ENCODE measurements at places on chromosomes 11 and 22.
A peak's percentile ranks its signal among the peaks of the same experiment; 100 is the strongest.

GRCh38 chr11:76408171-76408965 lies 27.2 kb downstream of the GVQW3 start:
- no peak for DNase-seq

GRCh38 chr11:119729581-119729927 lies 554 bp upstream of the NECTIN1 start:
- DNase-seq: no peak

DNA sequence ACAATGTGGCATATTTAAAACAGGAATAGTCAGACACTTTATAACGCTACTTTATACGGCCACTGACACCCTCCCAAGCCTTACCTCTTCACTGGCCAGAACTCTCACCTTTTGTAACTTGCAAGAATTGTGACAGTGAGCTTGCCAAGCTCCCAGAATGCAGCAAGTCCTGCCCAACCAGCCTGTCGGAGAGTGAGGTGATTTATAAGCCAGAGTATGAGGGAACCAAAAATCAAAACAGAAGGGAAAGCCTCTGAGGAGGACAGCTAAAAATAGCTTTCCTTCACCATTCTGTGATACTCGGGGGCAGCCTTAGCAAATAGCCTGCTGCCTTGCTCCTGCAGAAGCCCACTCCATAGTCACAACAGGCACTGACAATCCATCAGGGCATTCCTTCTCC lies 229.7 kb downstream of the FAM76B start:
- DNase-seq: no peak

DNA sequence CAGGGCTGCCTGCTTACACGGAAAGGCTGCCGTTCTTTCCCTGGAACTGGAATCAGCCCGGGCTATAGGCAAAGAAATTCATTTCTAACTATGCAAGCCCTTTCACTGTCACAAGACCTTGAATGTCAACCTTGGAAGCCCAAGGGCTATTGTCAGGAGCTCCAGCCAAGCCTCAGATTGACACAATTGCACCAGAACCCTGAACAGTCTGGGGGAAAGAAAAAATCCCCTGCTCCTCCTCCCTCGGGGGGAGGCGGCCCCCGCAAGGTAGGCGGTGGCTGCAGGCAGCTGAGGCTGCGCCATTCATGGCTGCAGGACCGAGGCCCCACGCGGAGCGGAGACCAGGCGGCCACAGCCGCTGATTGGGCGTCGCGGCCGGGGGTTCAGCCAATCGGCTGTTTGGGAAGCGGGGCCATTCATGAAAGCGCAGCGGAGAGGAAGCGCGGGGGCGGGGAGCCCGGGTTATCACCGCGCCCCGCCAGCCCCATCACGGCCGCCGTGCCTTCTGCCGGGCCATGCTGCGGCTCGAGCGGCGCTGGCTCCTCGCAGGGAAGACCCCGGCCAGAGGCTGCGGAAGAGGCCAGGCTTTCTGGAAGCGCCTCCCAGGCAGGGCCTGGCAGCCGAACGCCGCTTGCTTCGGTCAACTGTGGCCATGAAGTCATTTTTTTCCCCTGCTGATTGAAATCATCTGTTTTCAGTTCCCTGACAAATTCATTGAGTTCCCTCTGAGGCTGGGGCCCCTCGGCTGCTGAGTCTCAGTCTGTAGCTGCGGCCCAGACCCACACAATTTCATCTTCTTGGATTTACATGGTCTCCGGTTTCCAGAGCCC lies 38.1 kb upstream of the LINC01488 start:
- peak; percentile 92 for DNase-seq

GRCh38 chr22:37316875-37317371 lies 34.6 kb downstream of the CYTH4 start:
- peak; percentile 82 for DNase-seq

DNA sequence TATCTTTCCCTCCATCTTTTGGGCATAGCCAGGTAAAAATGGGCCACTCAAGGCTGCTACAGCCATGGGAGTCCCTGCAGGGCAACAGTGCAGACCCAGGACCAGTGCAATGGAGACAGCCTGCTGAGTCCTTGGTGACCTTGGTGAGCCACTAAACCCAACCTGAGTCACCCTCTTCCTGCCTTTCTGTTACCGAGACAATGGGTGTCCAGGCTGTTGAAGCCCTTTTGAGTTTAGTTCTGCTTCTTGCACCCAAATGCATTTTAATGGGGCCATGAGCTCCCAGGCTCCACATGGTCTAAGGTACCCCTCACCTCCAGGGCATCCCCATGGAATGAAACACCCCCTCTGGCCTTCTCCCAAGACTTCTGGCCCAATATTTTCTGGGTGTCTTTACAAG lies 874 bp upstream of the PLAAT4 start:
- DNase-seq: no peak

- DNase-seq: no peak
These were observed 11.6 kb downstream of the CCDC87 start for GRCh38 chr11:66581261-66581660.

- no peak for DNase-seq
These were observed 1.1 kb downstream of the SEC14L2 start for GRCh38 chr22:30397656-30398635.
